Non-pigmented ciliary epithelial cell (primary cell): ENCODE measurements at places on chromosomes 1 and 21.

- no peak for DNase-seq
Observed at GRCh38 chr1:89941110-89941766, 53.7 kb upstream of the ZNF326 start.

GRCh38 chr1:27503844-27504587, 14.0 kb upstream of the WASF2 start:
- no peak for DNase-seq

DNA sequence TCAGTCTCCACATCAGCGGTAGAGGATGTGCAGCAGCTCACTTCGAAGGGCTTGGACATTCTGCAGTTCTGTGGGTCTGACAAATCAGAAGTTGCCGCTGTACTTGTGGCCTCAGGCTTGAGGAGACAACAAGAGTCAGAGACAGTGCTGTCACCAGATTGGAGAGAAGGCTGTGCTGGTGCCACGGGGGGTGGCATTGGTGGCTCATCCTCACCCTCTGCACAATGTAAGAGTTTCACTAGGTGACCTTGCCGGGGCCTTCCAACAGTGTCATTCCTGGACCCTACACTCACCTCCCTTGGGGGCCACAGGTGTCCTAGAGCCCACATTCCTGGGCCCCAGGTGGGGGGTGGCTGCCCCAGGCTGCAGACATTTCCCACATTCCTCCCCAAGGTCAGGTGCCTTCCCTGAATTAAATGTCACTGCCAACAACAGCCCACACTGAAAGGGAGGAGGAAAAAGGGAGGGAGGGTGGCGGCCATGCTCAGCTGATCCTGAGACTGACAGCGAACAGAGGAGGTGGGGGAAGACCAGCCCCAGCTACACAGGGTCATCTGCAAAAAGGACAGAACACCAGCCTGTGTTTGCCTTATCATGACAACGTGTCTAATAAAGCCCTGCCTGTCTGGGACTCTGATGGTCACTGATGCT, 46.4 kb downstream of the TMCC2 start:
- DNase-seq = no peak

DNA sequence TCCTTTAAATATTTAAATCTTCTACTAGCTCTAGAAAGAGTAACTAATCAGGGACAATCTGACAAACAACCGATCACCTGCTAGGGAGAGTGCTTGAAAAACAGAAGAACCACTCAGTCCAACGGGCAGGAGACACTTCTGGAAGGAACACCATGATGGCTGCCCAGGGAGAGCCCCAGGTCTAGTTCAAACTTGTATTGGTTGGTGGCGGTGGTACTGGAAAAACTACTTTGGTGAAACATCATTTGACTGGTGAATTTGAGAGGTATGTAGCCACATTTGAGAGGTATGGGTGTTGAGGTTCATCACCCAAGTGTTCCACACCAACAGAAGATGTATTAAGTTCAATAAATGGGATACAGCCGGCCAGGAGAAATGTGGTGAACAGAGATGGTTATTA, 4.8 kb upstream of the WDR47 start:
- DNase-seq = no peak

DNA sequence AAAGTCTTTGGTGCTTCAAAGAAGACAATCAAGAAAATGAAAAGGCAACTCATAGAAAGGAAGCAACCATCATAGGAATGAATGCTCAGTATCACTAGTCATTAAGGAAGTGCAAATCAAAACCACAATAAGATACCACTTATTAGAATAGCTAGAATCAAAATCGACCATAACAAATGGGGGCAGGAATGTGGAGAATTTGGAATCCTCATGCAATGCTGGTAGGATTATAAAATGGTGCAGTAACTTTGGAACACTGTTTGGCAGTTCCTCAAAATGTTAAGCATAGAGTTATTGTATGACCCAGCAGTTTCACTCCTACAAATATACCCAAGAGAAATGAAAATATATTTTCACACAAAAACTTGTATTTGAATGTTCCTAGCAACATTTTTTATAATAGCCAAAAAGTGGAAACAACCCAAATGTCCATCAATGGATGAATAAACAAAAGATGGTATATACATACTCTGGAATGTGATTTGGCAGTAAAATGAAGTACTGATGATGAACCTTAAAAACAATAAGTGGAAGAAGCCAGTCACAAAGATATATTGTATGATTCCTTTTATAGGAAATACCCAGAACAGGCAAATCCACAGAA, 105.6 kb downstream of the MIS18A start:
- no peak for DNase-seq

DNA sequence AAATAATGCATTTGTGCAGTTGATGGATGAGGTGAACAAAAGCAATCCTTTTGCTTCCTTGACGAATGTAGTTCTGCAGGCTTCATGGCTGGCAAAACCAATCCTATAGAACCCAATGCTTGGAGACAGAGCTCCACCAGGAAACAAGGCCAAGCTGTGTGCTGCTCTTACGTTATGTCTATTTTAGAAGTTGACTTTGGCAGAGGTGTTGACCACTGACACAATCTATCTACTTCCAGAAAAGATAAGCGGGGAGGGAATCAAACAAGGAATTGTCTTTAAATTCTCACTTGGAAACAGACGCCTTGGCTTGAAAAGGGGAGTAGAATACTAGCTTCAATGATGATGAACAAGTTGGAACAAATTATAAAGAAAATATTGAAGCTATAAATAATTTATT, 211.2 kb downstream of the SETD4 start:
- DNase-seq = no peak

- no peak for DNase-seq
Observed at GRCh38 chr1:246748867-246749266, 24.7 kb downstream of the SCCPDH start.

- DNase-seq = no peak
Observed at GRCh38 chr1:7688659-7689058, 82.4 kb upstream of the VAMP3 start.

- no peak for DNase-seq
Observed at GRCh38 chr1:24806588-24806987, 61.3 kb downstream of the CLIC4 start.

GRCh38 chr21:30447056-30447455, 7.0 kb downstream of the KRTAP15-1 start:
- no peak for DNase-seq

GRCh38 chr1:222058249-222058648, 316.4 kb upstream of the DUSP10 start:
- DNase-seq = no peak

GRCh38 chr1:207059881-207060280, 6.8 kb downstream of the PFKFB2 start:
- no peak for DNase-seq

GRCh38 chr1:228145463-228146416, 4.0 kb upstream of the GJC2 start:
- no peak for DNase-seq

- DNase-seq = no peak
Observed at GRCh38 chr1:231188072-231188471, 26.2 kb downstream of the TRIM67 start.

DNA sequence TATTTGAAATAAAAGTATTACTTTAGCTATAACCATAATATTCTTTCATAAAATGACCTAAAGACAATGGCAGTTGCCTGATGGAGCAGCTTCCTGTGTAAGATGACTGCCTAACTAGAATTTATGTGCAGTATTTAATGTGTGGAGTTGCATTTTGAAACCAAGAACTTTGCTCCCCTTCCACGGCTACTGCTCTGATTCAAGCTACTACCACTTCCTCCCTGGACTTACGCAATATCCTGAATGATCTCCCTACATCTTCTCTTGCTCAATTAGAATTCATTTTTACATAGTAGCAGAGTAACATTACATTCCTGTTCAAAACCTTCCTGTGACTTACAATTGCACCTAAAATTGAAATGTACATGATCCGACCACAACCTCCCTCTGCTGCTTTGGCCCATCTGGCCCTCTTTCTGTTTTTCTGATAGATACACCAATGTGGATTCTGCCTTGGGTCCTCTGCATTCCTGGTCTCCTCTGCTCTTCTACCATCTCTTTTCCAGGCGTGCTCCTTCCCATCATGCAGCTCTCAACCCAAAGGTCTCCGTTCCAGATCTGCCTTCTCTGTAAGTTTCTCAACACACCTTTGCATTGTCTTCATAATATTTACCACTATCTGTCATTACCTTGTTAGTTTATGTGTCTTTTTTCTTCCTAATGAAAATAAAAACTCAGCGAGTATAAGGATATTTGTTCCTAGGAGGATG, 47.4 kb upstream of the USP25 start:
- no peak for DNase-seq

- no peak for DNase-seq
Observed at GRCh38 chr1:77273891-77274290, 7.9 kb upstream of the AK5 start.

DNA sequence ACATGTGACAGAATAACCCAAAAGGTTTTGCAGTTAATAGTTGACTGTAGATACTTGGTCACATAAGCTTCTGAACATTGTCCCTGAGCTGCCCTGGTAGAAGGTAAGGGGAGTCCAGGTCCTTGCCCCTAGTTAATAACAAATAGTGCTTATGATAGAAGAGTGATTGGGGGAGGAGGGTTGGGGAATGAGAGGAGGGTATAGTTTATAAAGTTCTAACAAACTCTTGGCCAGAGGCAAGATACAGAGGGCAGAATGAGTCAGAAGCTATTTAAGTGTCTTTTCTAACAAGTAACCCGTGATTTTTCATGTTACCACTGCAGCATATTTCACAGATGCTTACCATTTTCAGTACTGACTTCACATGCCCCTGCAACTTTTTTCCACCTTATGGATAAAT, 26.7 kb upstream of the MYOCOS start:
- no peak for DNase-seq

GRCh38 chr1:56495538-56495937, 83.8 kb downstream of the PLPP3 start:
- no peak for DNase-seq

DNA sequence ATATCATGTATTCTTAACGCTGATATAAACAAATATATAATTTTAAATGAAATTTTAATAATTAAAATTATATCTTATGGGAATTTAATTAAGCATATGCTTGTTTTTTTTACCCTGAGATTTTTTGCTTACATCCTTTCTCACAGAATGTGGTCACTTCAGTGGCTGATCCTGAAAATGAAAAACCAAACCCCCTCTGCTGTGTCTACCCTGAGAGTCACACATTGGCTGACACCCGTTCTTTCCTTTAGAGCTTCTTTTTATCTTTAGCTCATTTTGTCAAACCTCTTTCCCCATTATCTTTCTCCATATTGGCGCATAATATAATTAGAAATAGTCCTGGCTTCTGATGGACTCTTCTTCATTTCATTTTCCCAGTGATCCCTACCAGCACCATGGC, 10.8 kb upstream of the CACYBP start:
- no peak for DNase-seq

- DNase-seq = no peak
Observed at GRCh38 chr1:203744075-203744972, 20.7 kb upstream of the LAX1 start.

DNA sequence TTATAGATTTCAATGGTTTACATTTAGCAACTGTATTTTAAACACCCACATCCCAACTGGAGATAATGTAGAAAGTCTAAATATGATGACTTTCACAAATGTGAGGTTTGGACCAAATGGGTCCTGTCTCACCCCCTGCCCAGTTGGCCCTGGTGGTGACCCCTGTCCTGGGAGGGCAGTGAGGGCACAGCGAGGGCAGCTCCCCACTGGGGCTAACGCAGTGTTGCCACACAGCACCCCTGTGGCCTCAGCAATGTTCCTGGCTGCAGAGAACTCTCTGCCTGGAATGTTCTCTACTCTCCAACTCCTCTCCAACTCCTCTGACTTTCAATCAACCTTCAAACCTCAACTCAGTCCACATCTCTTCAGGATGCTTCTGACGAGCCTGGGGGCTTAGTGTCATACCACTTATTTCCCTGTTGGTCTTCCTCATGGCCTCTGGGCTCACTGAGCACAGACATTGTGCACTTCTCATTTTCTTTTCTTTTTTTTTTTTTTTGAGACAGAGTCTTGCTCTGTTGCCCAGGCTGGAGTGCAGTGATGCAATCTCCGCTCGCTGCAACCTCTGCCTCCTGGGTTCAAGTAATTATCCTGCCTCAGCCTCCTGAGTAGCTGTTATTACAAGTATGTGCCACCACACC, 25.8 kb downstream of the KCNA10 start:
- no peak for DNase-seq

DNA sequence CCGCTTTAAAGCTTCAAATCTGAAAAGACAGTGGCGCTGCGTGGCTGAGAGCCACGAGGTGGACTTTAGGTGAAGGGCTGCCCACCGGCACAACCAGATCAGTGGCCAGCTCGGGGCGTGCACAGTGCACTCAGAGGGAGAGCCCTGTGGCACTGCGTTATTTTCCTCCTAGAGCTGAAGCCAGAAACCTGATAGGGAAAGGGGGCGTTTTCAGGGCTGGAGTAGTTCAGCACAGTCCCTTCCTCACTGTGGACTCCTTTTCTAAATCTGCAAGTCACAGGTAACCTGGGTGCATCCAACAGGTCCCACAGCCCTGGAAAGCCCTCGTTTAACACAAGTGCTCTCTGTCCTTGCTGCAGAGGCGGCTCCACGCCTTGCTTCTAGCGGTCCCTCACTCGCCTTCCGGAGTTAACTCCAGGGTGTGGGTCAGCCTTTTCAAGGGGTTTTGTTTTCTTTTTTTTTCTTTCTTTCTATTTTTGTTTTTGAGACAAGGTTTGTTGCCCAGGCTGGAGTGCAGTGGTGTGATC, 81.2 kb downstream of the GALNT2 start:
- no peak for DNase-seq

GRCh38 chr1:30108186-30108585, 615.2 kb downstream of the MATN1 start:
- DNase-seq = no peak

- no peak for DNase-seq
Observed at GRCh38 chr1:24586119-24586518, 30.2 kb downstream of the NCMAP start.

DNA sequence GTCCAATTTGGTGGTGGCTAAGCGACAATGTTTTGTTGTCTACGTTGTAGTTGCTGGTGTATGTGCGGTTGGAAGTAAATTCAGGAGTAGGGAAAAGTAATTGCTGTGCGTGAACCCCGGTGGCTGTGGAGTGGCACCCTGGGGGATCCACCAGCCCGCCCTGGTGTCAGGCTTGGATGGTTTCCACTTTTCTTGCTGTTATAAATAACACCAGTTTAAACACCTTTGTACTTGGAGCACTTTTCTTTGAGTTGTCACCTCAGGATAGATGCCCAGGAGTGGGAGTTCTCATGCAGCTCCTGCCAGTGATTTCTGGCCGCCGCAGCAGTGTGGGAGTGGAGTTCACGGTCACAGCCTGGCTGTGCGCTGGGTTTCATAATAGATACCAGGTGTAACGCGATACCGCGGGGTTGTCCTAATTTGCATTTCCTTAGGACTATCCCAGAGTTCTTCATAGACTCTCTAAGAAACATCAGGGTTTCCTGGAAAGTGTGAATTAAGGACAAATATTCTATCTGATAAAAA, 12.8 kb upstream of the TMEM200B start:
- DNase-seq = no peak
